Stimulated activated CD4-positive, alpha-beta T cell treated with anti-CD3 and anti-CD28 coated beads, TNF-alpha, amount 100 ng/mL, for 4 hours (primary cell): ENCODE measurements at places on chromosomes 5 and 9.

GRCh38 chr9:112861638-112862555 lies 28.8 kb downstream of the SLC46A2 start:
- no peak for DNase-seq

DNA sequence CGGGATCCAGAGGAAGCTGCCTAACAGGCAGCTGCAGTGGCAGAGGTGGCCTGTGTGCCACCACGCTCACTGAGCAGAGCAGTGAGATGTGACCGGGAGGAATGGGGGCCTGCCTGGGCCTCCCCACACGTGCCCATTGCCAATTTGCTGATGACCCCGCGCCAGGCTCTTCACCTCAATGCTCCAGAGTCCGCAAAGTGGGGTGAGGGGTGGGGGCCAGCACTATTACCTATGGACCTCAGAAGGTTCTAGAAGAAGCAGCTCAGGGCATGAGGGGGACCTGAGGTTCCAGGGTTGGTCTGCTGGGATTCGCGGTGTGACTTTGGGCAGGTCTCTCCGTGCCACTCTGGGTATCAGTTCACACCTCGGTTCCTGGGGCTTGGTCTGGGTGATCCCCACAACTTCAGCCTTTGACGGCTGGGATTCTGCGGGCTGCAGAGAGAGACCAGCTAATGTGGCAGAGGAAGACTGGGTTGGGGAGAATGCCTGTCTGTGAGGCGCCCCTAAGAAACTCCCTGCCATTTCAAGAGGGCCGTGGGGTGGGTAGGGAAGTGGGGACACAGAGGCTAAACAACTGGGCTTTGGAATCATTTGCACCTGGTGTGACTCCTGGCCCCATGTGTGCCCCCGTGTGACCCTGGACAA lies 231.0 kb upstream of the MVB12B start:
- DNase-seq = no peak

GRCh38 chr5:123278284-123278683 lies 144.9 kb downstream of the CEP120 start:
- DNase-seq = no peak

DNA sequence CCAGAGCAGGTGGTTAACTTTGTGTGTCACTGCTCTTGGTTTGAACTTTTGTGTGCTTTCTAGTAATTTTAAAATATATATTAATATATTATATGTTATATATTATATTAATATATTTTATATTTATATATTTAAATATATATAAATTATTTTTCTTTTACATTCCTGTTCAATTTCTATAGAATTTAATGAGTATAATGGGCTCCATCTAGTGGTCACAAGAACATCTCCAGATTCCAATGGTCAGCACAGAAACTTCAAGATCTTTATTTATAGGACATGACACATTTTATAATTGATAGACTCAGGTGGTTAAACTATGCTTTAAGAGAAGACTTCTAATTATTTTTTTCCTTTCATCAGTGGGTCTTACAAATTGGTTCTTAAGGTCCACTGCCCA lies 39.1 kb downstream of the COL23A1 start:
- no peak for DNase-seq

DNA sequence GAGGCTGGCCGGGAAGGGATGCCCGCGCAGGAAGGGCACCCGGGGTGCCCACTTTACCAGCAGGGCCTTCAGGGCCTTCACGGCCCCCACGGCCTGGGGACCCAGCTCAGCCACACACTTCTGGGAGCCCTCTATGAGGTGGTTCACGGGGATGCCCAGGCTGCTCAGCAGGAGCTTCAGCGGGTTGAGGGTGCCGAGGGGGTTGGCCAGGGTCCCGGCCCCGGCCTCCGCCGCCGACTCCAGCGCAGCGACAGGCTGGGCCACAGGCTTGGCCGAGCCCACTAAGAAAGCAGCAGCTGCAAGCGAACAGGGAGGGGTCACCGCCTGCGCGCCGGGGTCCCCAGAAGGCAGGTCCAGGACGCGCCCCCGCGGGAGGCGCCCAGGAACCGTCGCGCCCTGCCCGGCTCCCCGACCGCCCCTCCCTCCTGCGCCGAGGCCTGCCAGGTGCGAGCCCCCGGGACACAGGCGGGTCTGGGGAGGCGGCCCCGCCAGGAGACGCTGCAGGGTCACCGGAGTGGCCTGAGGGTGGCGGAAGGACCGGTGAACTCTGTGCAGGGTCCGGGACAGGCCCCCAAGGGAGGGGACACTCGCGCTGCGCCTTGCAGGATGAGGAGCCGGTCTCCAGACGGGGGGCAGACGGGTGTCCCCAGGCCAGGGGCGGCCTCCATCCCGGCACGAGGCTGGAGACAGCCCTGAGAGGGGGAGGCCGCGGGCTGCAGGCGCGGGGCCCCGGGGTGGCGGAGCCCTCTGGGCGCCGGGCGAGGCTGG lies 572 bp downstream of the SCGB3A1 start:
- DNase-seq = no peak

DNA sequence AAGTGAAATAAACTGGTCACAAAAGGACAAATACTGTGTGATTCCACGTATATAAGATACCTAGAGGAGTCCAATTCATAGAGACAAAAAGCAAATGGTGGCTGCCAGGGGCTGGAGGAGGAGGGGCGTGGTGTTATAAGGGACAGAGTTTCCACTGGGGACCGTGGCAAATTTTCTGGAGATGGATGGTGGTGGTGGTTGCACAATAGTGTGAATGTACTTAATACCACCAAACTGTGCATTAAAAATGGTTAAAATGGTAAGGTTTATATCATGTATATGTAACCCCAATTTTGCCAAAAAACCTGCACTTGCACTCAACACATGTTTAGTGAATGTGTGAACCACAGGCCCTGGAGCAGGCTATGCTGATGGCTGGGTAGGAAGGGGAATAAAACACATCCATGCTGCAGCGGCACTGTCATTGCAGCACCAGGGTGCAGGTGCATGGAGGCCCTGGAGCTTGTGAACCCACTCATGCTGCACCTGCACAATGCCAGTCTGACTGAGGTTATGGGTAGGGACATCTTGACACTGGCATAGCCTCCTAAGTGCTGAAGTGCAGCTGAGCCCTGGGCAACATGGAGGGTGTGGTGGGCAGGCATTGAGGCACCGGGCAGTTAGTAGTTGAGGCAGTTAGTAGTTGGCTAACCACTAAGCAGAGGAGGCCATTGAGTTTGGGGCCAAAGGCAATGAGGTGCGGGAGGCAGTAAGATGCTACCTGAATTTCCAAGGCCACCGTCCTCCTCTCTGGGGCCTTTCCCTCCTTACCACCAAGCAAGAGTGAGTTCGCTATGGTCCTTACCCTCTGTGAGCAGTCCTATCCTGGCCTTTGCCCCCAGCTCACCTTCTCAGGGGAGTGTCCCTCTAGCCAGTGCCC lies 3.5 kb upstream of the PHF2 start:
- DNase-seq = no peak

GRCh38 chr9:7639471-7639870 lies 160.1 kb downstream of the DMAC1 start:
- DNase-seq = no peak

DNA sequence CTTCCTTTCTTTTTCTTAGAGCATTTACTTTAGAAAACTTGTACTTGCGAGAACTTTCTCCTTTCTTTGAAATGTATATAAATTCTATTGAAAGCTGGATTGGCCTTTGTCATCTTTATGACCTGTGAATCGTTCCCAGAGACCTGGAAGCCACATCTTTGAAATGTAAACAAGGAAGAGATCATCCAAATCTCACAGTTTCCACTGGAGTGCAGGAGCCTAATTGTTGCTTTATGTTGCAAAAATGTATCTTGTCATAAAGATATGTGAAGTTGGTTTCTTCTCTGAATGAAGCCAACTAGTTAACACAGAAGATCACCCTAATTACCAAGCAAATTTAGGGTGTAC lies 1101.8 kb downstream of the TAF11L14 start:
- DNase-seq = no peak

DNA sequence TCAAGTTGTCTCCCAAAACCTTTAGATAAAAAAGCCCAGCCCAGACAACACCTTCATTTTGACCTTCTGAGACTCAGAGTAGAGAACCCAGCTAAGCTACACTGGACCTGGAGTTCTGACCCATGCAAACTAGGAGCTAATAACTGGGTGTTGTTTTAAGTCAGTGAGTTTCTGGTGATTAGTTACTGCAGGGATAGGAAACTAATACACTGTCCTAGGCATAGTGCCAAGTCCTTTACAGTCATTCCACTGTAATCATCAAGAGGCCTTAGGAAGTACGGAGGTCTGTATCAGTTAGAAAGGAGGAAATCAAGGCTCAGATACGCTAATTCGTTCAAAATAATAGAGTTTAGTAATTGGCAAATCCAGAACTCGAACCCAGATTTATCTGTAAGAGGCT lies 197.9 kb downstream of the KCTD16 start:
- DNase-seq = no peak

DNA sequence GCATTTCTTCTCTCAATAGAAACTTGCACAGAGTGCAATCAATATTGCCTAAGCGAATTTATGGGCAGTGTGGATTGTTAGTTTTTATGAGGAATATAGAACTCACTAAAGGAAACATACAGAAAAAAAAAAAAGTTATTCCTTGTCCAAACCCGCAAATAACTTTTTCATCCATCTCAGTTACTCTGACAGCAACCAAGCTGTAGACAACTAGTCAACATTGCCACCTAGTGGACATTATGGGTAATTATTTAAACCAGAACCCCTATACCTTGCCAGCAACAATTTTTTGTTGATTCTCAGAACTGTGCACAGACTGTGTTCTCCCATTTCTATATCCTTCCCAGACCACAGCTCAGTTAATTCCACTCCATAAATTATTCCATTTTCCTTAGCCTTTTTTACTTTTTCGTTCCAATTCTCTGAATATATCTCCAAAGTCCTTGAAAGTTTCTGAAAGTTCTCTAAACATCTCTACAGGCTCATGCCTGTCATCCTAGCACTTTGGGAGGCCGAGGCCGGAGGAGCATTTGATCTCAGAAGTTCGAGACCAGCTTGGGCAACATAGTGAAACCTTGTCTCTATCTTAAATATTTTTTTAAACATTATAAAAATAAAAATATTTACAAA lies 2.6 kb upstream of the AFAP1L1 start:
- DNase-seq = no peak

GRCh38 chr9:95760791-95761190 lies 114.7 kb upstream of the ERCC6L2 start:
- no peak for DNase-seq

DNA sequence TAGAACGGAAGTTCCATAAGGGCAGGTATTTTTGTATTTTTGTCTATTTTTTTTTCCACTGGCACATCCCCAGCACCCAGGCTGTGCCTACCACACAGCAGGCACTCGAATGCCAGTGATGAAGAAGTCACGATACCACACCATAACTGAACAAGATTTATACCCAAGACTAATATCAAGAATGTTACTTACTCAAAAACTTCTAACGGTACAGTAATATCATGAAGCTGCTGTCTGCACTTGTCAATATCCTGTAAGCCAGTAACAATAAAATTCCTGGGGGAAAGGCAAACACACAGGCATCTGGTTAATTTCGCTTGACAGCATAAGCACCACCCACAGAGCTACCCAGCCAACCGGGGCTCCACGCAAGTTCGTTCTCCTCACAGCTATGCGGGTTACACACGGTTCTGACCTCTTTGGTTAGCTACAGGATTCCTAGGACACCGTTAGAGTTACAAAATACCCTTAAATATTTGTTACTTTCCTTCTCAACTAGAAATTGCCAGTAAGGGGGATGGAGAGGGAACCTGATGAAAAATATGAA lies 1.3 kb downstream of the MED10 start:
- DNase-seq = no peak

GRCh38 chr5:72848474-72849428 lies 32.3 kb downstream of the TNPO1 start:
- DNase-seq = peak; percentile 32

- no peak for DNase-seq
Measured at GRCh38 chr5:126357585-126358342, 65.4 kb upstream of the GRAMD2B start.

- DNase-seq = no peak
Measured at GRCh38 chr5:153624451-153624765, 133.9 kb downstream of the GRIA1 start.

DNA sequence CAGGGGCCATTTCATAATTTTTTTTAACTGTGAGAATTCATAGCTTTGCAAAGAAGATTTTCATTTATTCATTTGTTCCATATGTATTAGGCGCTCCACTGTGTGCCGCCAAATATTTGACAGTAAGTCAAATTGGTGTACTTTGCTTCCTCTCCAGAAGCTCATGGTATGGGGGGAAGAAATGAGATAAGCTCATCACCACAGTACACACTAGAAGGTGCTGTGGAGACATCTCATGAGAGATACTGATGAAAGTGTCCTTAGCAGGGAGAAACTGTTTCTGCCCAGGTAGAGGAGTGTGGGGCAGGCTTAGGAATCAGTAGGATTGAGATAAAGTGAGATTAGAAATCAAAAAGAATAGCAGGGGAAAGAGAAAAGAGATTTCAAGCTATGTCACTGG lies 136.2 kb downstream of the CDH6 start:
- no peak for DNase-seq

DNA sequence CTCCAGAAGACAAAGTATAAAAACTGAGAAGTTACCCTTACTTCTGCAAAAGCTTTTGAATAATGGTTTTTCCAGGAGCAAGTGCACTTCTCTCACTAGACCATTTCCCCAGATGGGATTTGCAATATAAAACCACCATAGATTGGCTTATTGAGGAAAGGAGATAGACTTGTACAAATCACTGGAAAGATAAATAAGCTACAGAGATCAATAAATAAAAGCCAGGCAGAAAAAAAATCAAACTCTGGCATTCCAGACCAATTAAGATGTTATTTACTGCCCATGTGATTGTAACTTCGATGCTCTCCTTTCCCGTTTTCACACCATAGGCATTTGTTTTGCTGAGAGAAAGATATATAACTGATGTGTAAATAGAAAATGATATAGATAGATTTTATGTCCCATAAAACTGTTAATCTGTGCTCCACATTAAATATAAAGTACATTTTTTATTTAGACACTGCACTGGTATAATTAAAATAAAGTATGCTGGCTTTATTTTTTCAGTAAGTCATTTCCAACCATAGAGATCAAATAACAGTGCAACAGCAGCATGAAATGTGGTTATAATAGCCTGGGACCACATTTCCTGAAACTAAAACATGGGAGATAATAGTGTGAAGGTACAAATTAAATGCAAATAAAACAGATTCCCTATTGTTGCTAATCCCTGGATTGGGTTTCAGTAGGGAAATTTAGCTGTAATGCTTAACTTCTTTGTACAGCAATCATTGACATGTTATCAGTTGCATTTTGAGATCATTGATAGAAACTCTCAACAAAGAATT lies 177.7 kb downstream of the NR2F1-AS1 start:
- DNase-seq = no peak

DNA sequence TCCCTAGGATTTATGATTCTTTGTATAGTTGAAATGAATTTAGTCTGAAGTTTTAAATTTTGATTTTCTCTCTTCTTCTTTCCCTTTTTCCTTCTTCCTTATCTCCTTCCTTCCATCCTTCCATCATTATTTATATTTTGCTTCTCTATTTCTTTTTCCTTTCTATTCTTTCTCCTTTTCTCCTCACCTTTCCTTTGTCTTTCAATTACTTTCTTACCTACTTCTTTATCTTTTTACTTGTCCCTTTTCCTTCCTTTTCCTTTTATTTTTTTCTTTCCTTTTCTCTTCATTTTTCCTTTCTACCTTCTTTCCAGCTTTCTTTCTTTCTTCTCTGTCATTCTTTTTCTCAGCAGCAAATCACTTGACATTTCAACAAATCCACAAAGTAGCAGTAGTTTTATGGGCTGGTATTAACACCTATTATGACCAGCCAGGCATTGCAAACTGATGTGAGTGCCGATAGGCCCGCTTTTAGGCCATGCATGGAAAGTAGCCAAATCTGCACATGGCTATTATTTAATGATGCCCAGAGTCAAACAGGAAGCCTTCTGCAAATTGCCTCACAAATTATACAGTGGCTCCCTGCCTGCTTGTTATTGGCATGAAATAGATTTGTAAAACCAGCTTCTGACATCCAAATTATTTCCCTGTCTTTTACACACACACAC lies 37.1 kb upstream of the NR3C1 start:
- DNase-seq = no peak
